ENCODE measurements at places on chromosomes 1 and 21. TPM values are rescaled to one million over a fixed set of nuclear protein-coding genes. Genes with fewer than 3 reads are reported as not detected.
A peak's percentile ranks its signal among the peaks of the same experiment; 100 is the strongest.

GRCh38 chr1:115507901-115508300 is 133.9 kb upstream of the VANGL1 start:
- DNase-seq = no peak

DNA sequence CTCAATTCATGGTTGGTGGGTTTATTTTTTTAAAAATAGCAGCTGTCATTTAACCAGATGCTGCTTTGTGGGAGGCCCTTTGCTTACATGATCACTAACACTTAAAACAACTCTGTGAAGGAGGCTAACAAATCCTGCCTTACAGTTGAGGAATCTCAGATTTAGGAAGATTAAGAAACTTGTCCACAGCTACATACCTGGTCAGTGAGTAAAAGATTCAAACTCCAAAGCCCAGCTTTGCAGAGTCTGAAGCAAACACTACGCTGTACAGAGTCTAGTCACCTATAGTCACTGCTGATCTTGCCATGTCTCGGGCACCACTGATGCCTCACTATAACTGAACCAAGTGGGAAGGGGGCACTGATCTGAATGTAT is 535.4 kb downstream of the SMYD3 start:
- no peak for DNase-seq

GRCh38 chr21:43984905-43985689 is 27.0 kb upstream of the TRAPPC10 start:
- DNase-seq = no peak

GRCh38 chr1:204584699-204585372 is 68.6 kb downstream of the MDM4 start:
- DNase-seq = no peak

- DNase-seq = no peak
Measured at GRCh38 chr1:59176471-59176870, 120.4 kb upstream of the FGGY start.

The NCAM2 gene
- 2.2 TPM for total RNA-seq

The SUSD4 gene
- 3.2 TPM for total RNA-seq

The WDR64 gene
- total RNA-seq = not detected

GRCh38 chr1:151171190-151171589 is 4.6 kb downstream of the TMOD4 start:
- DNase-seq = no peak

The RAP1GAP gene
- 0.38 TPM for total RNA-seq

The CITED4 gene
- 21.6 TPM for total RNA-seq

DNA sequence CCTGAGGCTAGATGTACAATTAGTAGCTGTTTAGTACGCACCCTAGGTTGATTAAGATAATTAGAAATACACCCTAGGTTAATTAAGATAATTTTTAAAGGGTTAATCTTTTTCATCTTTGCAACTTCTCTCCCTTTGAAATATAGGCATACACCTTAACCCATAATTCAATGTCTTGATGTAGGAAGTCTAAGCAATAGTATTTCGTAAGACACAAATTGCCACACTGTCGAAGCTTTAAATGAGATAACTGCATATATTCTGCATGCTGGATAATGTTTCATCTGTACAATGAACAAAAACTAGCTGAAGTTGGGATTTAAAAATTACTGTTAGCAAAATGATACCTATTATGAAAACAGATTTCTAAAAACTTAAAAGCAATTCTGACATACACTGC is 122.9 kb downstream of the EVI5 start:
- no peak for DNase-seq

DNA sequence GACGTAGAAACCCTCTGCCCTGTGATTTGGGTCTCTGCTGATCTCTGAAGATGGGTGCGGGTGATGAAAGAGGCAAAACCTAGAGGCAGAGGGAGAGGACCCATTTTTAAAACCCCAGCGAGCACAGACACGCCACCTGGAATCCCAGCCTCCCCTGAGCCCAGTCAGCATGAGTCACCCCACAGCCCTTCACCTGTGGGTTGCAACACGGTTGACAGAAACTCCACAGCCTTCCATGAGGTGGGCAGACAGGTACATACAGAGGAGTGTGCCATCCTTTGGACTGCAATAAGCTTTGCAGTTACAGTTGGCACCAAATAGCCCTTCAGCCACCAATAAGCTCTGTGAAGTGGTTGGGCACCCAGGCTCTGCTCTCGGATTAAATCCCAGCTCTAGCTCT is 2.1 kb upstream of the GRHL3 start:
- DNase-seq = no peak

DNA sequence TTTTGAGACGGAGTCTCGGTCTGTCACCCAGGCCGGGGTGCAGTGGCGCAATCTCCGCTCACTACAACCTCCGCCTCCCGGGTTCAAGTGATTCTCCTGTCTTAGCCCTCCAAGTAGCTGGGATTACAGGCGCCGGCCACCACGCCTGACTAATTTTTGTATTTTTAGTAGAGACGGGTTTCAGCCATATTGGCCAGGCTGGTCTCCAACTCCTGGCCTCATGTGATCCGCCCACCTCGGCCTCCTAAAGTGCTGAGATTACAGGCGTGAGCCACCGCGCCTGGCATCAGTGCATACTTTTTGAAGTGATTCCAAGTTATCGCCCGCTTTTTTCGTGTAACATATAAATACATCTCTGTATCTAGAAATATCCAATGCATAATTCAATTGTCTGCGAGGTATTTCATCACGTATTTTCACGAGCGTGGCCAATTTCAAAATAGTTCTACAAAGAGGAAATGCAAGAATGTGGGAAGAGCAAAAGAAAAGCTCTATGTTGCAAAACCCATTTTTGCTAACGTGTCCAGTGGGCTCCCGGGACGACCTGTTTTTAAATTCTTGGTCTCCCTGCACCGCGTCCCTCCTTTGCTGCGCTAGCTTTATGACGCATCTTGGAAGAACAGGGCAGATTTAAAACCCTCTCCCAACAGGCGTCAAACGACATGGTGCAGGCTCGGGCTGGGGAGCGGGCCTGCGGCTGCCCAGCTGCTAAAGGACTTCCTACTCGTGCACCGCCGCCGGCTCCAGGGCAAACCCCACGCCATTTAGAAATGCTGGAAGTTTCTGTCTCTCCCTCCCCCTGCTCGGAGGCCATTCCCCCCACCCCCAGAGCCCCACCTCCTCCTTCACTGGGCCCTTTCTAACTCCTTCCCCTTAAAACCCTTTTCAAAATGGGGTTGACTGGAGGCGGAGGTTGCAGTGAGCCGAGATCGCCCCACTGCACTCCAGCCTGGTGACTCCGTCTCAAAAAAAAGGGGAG is 923 bp upstream of the IFNGR2 start:
- no peak for DNase-seq

DNA sequence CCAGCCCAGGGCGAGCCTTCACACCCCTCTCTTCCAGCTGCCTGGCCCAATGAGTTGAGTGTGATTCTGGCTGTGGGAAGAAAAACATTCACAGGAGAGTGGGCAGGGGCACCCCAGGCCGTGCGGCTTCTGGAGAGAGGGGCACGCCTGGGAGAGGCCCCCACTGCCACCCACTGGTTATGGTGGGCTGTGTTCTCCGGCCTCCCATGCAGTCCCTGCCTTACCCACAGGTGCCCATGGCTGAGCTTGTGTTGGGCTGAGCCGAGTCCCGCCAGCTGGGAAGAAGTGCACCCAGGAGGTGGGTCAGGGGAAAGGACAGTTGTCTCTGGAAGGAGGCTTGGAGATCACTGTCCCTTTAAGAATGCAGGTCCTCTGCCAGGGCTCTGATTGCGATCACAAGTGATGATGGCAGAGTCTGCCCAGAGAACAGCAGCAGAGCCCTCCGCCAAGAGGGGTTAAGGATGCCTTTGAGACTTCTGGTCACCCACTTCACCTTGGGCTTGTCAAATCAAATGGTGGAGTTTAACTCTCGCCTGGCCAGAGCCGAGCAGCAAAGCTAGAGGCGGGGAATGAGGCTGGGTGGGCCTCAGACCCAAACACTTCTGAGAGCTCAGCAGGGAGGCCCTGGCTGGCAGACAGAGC is 124.7 kb upstream of the ARHGEF16 start:
- DNase-seq = no peak

DNA sequence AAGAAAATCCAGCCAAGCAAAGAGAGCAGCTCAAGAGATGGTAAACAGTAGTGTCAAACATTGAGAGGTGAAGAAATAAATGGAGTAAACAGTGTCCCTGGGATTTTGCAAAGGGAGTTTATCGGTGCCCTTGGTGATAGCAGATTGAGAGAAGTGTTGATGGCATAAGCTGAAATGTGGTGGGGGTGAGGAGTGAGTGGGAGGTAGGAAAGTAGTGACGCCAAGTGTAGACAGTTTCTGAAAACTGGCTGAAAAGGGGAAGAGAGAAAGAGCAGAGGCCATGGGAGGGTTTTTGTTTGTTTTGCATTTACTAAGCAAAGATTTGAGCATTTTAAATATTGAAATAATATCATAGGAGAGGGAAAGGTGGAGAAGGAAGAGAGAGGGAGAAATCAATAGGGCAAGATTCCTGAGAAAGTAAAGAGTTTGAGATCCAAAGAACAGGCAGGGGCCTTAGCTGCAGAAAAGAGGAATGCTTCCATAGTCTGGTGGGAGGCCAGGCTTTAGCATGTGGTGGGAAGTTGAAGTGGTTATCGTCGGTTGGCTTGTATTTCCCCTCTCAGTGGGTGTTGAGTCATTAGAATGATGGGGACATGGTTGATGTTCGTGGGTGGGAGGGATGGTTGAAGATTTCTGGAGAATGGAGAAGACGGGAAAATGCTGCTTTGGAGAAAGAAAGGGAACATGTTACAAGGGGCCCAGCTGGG is 26.8 kb upstream of the RASAL2 start:
- DNase-seq = no peak

The PLEKHN1 gene
- total RNA-seq = not detected

The ITGB2 gene
- total RNA-seq = 581 TPM

DNA sequence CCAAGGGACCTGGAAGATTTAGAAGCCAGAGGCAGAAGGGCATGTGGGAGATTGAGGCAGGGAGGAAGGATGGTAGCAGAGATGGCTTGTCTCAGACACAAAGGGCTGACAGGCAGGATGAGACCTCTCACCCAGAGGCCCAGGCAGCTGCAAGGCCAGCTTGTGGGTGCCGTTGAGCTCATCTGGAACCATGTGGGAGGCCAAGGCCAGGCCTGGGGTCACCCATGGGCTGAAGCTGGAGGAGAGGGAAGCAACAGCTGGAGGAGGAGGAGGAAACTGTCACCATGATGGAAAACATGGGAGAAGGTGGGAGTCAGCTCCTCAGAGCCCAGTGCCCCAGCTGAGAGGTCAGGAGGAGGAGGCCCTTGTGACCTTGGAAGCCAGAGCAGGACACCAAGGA is 6.4 kb downstream of the CRABP2 start:
- DNase-seq = no peak

DNA sequence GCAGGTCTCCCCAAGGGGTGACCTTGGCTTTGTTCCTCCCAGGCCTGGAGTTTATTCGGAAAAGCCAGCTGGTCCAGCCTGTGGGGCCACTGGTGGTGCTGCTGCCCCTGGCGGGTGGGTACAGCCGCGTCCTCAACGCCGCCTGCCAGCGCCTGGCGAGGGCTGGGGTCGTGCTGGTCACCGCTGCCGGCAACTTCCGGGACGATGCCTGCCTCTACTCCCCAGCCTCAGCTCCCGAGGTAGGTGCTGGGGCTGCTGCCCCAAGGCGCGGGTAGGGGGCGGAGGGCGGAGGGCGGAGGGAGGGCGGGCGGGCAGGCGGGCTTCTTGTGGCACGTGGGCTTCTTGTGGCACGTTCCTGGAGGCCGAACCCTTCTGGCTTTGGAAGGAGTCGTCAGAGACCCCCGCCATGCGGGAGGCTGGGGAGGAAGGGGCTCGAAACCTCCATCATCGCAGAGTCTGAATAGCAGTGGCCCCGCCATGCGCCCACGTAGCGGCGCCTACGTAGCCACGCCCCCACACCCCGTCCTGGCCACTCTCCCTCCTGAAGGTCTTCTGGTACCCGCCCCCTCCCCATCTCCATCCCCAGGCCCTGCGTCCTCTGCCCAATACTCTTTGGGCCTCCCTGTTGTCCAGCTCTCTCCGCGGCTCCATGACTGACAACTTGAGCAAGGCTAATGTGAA is 16.7 kb downstream of the PCSK9 start:
- DNase-seq = no peak

DNA sequence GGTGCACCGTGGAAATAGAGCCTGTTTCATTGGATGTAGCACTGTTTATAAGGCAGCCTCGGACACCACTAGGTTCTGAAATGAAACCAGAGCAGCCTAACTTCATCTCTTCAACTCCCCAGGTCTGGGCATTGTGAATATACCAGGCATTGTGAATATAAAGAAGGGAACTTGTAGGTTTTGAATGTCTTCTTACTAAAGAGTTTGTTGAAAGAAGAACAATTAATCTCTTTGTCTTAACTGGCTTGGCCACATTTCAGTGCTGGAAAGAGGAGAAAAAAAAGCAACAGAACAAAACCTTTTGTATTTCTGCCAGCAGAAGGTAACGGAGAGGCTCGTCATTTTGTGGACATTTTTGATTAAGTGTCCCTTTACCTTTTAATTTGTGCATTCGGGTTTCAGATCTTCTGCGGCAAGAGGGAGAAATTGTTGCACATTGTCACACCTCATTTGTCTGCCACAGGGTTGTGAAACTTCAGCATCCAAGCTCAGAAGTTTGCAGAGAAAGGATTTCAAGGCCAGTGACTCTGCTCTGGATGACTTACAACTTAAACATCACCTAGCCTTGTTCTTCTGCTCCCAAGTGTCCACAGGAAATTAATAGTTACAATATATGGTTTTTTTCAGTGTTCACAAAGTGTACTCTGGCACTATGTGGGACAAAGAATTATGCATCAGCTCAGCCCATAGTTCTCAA is 158.3 kb downstream of the KAZN start:
- no peak for DNase-seq

The PPCS gene
- 42.0 TPM for total RNA-seq

- no peak for DNase-seq
Measured at GRCh38 chr1:228809621-228810394, 74.5 kb downstream of the RHOU start.

- DNase-seq = no peak
Measured at GRCh38 chr1:107401704-107402103, 260.9 kb downstream of the NTNG1 start.

The VWA5B1 gene
- not detected for total RNA-seq

The CLEC20A gene
- total RNA-seq = not detected

- DNase-seq = peak; percentile 42
Measured at GRCh38 chr1:98325646-98326440, 335.7 kb upstream of the SNX7 start.

GRCh38 chr21:44592446-44593311 is at the start of gene KRTAP10-6:
Gene KRTAP10-6, minus strand, starts transcription at chr21:44592505. Its CDS starts 21 bp downstream, at chr21:44592484.
- no peak for DNase-seq

DNA sequence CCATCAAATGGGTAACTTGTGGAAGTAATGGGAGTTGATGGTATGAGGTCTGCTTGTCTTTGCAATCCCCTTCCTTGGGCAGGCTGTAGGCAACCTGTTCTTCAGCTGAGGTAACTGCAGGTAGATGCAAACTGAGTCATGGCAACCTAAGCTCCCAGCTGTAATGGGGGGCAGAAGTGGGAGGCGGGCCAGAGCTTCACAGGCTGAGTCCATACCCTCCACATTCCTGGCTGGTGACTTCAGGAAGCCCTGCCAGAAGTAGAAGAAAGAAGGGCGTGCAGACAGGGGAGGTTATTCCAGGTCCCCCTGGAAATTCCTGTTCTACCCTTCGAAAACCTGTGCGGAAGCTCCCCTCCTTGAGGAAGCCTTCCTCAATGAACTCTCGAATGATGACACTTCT is 44.9 kb downstream of the ARHGEF11 start:
- no peak for DNase-seq
